Astrocyte (in vitro differentiated cells and primary cell): ENCODE measurements at places on chromosomes 11 and 22.

GRCh38 chr22:28466399-28466798 lies 213.2 kb downstream of the TTC28 start:
- no peak for DNase-seq
- no peak overlapping the region for H3K27ac ChIP-seq
- no peaks in the 10 kb centered on the region for H3K27me3 ChIP-seq

DNA sequence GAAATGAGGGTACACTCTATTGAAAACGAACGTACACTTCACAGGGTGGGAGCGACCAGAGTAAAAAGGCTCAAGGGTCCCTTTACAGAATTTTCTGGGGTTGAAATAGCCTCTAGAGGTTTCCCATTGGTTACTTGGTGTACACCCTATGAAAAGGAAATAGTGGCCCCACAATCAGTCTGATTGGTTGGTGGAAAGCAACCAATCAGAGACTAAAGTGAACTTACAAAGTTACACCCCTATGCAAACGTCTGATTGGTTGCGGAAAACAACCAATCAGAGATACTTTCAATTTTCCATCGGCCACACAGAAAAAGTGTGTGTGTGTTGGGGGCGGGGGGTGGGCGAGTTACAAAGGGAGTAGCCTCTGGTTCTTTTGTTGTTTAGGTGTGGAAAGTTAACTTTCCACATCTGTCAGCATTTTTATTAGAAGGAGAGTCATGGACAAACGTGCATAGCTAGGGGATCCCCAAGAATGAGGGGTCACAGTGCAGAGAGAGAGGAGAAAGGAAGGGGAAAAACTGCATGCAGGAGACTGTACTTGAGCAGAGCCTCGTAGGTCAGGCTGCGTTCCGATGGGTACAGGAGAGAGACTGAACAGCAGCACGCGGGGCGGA lies 1152.1 kb downstream of the TBC1D22A start:
- no peaks in the 10 kb centered on the region for H3K36me3 ChIP-seq
- H3K27ac ChIP-seq, result no peak overlapping the region
- DNase-seq, result no peak
- no peaks in the 10 kb centered on the region for H3K4me1 ChIP-seq
- H3K27me3 ChIP-seq, result no peaks in the 10 kb centered on the region

- H3K36me3 ChIP-seq, result no peaks in the 10 kb centered on the region
- no peak overlapping the region for H3K27ac ChIP-seq
- H3K4me3 ChIP-seq, result no peak overlapping the region
- no peaks in the 10 kb centered on the region for H3K4me1 ChIP-seq
- no peaks in the 10 kb centered on the region for H3K27me3 ChIP-seq
- DNase-seq, result no peak
Observed at GRCh38 chr11:4050138-4050537, 44.5 kb upstream of the RRM1 start.

GRCh38 chr11:76094740-76095139 lies 111.6 kb downstream of the WNT11 start:
- no peaks in the 10 kb centered on the region for H3K27me3 ChIP-seq
- no peak overlapping the region for H3K27ac ChIP-seq
- no peak overlapping the region for H3K4me3 ChIP-seq
- no peak for DNase-seq
- H3K36me3 ChIP-seq, result no peaks in the 10 kb centered on the region
